Glutamatergic neuron (in vitro differentiated cells): ENCODE measurements at places on chromosomes 2 and 18. TPM values are rescaled to one million over a fixed set of nuclear protein-coding genes. Genes with fewer than 3 reads are reported as not detected.
A peak's percentile ranks its signal among the peaks of the same experiment; 100 is the strongest.

- DNase-seq, result no peak
- H3K4me3 ChIP-seq, result no peak overlapping the region
- H3K27me3 ChIP-seq, result no peaks in the 10 kb centered on the region
Measured at GRCh38 chr2:204743393-204743960, 198.2 kb downstream of the PARD3B start.

DNA sequence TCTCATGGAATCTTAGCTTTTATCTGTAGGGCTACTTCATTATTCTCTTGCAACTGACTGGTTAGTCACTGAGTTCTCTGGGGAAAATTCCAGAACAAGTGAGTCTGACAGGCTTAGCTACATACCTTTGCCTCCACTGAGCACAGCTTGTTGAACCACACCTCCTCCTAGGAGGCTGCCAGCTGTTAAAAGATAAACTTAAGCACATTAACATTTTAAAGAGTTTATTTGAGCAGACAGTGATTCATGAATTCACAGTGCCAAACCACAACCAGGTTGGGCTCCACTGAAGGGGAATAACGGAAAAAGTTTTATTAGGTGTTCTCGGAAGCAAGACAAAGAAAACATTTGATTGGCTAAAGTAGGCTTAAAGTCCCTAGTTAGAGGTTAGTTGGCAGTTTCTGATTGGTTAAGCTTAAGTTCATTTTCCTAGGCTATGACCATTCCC lies 12.5 kb upstream of the SLC38A11 start:
- no peak overlapping the region for H3K4me3 ChIP-seq
- no peaks in the 10 kb centered on the region for H3K36me3 ChIP-seq
- DNase-seq, result no peak
- H3K4me1 ChIP-seq, result no peaks in the 10 kb centered on the region
- H3K27ac ChIP-seq, result no peak overlapping the region
- peaks cover 1% of the 10 kb centered on the region for H3K27me3 ChIP-seq

DNA sequence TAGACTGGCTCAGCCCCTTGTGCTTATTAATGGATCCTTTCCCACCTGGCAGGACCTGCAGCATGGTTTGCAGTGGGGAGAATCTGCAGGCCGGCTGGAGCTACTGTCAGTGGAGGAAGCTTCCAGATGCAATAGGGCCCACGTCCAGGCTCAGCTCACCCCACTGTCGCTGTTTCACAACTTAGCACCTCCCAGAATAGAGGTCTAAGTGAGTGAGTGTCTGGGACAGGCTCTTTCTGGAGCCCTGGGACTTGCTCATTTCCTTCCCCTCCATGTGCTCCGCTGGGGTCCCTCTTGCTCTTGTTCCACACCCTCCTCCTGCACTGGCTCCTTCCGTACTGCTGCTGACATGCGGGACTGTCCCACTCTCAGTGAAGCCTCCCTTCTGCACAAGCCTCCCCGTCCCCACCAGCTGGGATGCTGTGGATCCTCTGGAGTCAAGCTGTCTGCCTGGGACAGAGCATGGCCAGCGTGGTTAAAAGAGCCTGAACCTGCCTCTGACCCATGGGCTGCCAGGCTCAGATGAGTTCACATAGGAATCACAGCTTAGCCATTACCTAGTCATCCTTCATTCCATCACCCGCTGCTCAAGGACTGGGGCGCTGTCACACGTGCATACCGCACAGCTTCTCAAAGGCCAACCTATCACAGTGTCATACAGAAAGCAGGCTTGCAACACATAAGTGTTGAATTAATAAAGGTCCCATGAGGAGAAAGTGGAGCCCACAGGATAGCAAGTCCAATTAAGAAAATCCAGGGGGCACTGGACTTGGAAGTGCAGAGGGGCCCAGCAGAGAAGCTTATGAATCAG lies 135.9 kb downstream of the ACKR3 start:
- H3K4me1 ChIP-seq, result peaks cover 4% of the 10 kb centered on the region
- DNase-seq, result no peak
- H3K4me3 ChIP-seq, result no peak overlapping the region
- no peaks in the 10 kb centered on the region for H3K36me3 ChIP-seq
- no peak overlapping the region for H3K27ac ChIP-seq

The GRHL1 gene
- 4.3 TPM for total RNA-seq

The AP1S3 gene
- total RNA-seq, result 3.1 TPM

The ERFE gene
- 12.2 TPM for total RNA-seq

The KCNF1 gene
- total RNA-seq, result 7.7 TPM

- peaks cover 4% of the 10 kb centered on the region for H3K27me3 ChIP-seq
- H3K4me1 ChIP-seq, result peaks cover 3% of the 10 kb centered on the region
- H3K4me3 ChIP-seq, result no peak overlapping the region
- H3K27ac ChIP-seq, result no peak overlapping the region
Measured at GRCh38 chr18:76569644-76570419, 74.8 kb upstream of the ZNF516 start.

The MFSD2B gene
- 0.29 TPM for total RNA-seq

The CIB4 gene
- total RNA-seq, result not detected

DNA sequence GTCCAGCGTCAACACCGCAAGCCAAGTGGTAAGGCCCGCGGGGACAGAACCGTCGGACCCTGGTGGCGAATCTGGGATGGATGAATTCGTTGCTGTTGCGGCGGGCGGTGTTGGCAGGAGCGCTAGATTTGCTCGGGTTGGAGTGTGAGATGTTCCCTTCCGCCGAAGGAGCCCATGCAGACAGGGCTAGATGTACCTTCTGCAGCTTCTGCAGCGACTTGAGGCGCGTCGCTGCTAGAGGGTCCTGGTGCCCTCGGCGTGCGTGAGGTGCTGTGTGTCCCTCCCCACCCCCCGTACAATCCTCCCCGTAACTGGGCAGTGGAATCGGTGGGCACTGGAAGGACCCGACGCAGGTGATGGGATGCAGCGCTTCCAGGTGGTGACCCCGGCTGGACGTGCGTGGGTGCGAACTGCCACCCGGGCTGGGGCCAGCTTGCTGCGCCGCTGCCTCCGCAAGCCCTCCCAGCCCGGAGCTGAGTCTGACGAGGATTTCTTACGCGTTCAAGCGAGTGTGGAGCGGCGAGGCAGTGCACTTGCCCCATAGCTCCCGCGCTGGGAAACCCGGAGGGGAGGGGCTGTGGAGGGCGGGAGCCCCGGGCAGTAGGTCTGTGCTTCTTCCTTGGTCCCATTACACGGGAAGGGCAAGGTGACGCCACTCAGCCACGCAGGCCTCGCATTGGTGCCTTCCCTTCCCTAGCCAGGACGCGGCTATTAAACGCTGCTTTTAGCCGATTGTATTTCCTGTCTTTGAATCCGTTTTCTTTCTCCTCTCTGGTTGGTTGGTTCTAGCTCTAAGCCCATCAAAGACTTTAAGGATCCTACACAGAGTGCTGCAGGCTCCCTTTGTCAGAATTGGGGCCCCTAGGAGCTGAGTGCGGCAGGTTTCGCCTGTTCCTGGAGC lies 34.2 kb downstream of the CHRNA1 start:
- peak; percentile 40 for DNase-seq
- H3K27me3 ChIP-seq, result peaks cover 7% of the 10 kb centered on the region

GRCh38 chr2:208807756-208808155 lies 401.2 kb downstream of the PTH2R start:
- H3K36me3 ChIP-seq, result no peaks in the 10 kb centered on the region
- H3K27me3 ChIP-seq, result no peaks in the 10 kb centered on the region
- no peaks in the 10 kb centered on the region for H3K4me1 ChIP-seq
- no peak for DNase-seq
- H3K27ac ChIP-seq, result no peak overlapping the region

DNA sequence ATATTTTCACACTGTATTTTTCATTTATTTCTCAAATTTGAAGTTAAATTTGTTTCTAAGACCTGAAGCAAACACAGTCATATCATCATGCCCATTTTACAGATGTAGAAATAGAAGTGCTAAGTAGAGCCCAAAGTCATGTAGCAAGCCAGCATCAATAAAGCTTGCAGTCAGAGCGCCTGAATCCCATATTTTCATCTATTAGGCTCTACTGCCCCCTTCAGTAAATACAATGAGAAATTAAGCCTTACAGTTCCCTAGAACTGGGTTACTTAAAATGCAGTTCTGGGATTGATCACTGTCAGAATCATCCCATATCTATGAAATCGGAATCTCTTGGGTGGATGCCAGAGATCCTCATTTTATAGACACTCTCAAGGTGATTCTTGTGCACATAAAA lies 419.9 kb downstream of the TGIF1 start:
- no peaks in the 10 kb centered on the region for H3K27me3 ChIP-seq
- H3K27ac ChIP-seq, result no peak overlapping the region
- no peaks in the 10 kb centered on the region for H3K36me3 ChIP-seq
- no peak overlapping the region for H3K4me3 ChIP-seq
